ENCODE measurements at places on chromosomes 13 and 19.

DNA sequence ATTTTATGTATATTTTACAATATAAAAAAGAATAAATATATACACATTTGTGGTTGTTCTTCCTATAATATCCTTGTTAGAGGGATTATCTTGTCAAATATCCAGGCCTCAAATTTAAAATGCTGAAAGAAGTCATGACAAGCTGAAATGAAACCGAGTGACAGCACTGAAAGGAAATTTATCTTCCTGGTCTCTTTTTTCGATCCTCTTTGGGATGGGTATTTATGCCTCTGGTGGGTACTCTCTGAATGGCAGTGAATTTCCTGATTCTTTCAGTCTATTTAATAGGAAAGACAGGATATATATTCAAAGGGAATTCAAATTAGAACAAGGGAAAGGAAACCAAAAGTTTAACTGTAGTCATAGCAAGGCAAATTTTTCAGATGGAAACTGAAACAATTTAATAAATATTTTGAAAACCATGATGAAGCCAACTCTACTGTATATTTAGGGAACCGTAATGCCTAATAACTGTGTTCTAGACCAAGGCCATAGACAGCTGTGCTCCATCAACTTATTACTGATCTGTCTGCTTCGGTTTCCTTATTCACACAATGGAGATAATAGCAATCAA lies 97.9 kb downstream of the DLEU7 start:
- no peak for DNase-seq

- no peak for DNase-seq
Observed at GRCh38 chr19:12628040-12629022, 17.6 kb downstream of the ZNF791 start.

- no peak for DNase-seq
Observed at GRCh38 chr13:50228527-50228926, 213.3 kb downstream of the KCNRG start.

GRCh38 chr13:88802886-88803285 lies 1131.7 kb downstream of the SLITRK5 start:
- no peak for DNase-seq

Measured in ecto neural progenitor cell (in vitro differentiated cells).